ENCODE measurements at places on chromosomes 3 and 15.
A peak's percentile ranks its signal among the peaks of the same experiment; 100 is the strongest.

GRCh38 chr3:67943546-67943945 is 289.1 kb upstream of the SUCLG2 start:
- DNase-seq, result no peak

DNA sequence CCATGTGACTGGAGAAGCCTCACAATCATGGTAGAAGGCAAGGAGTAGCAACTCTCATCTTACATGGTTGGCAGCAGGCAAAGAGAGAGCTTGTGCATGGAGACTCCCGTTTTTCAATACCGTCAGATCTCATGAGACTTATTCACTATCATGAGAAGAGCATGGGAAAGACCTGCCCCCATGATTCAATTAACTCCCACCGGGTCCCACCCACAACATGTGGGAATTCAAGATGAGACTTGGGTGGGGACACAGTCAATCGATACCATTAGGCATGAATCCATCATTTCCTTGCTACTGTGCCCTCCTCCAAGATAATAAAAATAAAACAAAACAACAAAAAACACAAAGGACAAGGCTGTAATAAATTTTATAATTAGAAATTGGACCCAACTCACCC is 384.7 kb upstream of the MEIS2 start:
- DNase-seq, result no peak

DNA sequence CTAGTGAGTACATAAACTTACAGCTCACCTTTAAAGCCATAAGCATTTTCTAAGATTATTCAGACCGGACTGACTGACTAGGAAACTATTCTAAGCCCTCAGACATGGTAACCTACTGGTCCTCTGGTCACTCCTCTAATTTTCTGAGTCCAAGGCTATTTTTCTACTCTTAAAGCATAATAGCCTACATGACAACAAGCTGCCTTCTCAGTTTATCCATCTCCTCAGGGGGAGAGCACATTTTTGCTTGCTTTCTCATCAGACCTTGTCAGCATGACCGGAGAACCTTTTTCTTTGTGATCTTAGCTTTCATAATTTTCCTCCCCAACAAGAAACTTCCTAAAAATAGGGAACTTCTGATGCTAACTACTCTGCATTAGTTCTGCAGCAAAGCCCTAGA is 38.4 kb downstream of the UBP1 start:
- DNase-seq, result no peak

DNA sequence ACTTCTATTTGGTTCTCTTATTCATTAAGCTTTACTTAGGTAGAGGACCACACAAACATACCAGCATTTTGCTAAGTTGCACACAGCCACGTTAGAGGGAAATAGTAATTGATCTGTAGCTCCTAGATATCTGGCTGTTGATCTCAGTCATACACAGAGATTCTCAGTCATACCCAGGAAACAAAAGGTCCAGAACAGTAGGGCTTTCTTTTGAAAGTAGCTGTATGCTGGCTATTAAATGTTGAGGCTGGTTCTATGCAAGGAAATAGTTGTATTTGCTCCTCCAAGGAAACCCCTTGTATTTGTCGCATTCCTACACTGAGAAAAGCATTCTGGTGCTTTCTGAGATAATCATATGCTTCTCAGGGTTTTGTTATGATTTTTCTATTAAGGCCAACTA is 523.8 kb downstream of the SOX2 start:
- DNase-seq, result no peak

DNA sequence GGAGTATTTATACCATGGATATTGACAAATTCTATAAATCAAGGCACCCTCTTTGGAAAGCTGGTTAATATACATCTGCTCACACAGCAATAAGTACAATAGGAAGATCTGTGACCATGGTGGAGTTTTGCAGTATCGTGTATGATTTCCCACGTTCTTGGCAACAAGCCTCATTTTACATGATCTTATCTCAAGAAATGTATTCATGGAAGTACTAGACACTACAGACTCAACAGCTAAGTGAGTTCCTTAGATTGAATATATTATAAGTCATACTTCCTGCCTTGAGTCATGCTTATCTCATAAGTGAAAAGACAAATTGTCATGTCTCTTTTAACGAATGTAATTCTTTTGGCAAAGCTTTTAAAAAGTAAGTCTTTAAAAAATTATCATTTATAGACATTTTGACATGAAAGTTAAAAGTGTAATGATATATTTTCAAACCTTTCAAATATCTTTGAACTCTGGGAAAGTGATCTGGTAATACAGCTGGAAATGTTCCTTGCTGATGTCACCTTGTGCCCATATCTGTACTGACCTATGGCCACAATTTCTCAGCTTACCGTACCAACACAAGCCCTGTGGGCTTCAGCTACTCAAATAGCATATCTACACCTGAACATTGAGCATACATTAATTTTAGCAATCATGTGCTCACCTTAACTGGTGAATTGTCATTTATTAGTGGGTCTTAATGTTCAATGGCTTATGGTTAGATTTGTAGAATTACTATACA is 130.3 kb upstream of the TMC3 start:
- DNase-seq, result no peak

- peak; percentile 51 for DNase-seq
Observed at GRCh38 chr3:193240850-193241706, at the start of gene PLAAT1. PLAAT1 (plus strand) TSS chr3:193241222; CDS start chr3:193255651, 14,429 bp downstream.

GRCh38 chr15:35309886-35310285 is 224.8 kb upstream of the NANOGP8 start:
- no peak for DNase-seq

GRCh38 chr3:143427631-143428030 is 308.1 kb downstream of the CHST2 start:
- no peak for DNase-seq

GRCh38 chr3:32146746-32147211 is 40.4 kb downstream of the GPD1L start:
- no peak for DNase-seq

GRCh38 chr3:43786102-43786501 is 95.4 kb downstream of the ABHD5 start:
- no peak for DNase-seq

DNA sequence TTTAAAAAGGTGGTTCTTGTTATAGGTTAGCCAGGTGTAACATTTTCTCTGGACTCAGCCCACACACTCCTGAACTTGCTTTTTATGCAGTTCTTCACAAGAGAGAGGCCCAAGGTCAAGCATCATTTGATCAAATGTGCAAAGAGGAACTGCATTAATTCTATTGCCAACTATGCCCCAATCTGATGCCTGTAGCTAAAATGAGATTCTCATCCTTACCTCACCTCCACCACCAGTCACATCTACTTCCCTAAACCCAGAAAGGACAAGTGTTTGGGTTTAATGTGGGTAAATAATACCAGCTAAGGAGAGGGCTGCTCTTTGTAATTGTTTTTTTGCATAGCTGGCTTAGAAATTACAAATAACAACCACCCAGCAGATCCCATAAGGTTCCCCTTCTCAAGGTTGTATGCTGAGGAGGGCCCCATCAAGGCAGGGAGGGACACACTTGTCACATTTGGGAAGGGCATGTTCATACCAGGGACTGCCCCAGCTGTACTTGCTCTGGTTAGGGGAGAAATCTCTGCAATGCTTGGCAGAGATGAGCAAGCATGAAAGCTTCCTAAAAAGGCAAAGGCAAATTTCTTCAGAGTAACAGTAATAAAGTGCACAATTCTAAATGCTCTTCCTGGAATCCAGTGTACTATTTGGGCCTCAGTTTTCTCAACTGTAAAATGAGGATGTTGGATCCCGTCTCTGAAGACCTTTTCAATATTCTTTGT is 76.2 kb downstream of the TGFBR2 start:
- DNase-seq, result no peak

DNA sequence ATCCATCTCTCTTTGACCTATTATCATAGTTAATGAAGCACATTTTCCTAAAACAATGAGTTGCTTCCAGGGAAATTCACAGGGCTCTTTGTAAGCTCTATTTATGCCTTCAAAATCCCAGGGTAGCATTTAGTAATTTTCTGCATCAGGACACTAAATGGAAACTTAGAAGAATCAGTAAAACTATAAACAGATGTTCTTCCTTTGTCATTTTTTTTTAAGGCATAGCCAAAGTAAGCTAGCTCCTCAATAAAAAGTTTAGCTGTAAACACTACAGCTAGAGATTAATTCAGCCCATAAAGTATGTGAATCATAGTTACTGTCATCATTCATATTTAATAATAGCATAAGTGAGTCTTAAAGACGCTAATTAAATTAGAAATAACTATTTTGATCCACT is 79.3 kb downstream of the RPL22L1 start:
- DNase-seq, result no peak

DNA sequence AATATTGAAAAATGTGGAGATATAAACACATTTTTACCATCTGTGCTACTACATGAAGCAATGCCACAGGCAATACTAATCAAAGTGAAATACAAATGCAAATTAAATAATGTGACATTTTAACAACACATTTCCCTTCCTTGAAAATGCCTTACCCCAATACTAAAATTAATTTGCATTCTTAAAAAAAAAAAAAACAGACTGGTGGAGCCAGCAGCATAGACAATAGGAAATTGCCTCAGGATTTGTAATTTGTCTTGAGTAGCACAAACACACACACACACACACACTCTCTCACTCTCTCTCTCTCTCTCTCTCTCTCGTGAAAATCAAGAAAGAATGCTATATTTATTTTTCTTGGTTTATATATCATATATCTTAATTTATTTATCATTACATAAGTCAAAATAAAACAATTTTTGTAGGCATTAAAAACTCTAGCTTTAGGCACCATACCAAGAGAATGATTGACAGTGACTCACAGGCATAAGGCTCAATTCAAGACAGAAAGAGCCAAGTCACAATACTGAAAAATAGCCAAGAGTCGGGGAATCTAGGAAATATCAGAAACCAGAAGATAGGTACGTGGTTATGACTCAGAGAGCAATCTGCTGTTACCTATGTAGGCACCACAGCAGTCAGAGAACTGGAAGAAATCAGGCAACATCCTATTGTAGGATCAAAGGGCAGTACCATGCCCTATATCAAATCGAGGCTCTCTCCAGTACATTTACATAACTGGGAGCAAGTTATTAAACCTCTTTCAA is 23.0 kb downstream of the SUCNR1 start:
- DNase-seq, result no peak

- peak; percentile 25 for DNase-seq
Observed at GRCh38 chr3:56042326-56042951, 425.8 kb downstream of the ERC2 start.

DNA sequence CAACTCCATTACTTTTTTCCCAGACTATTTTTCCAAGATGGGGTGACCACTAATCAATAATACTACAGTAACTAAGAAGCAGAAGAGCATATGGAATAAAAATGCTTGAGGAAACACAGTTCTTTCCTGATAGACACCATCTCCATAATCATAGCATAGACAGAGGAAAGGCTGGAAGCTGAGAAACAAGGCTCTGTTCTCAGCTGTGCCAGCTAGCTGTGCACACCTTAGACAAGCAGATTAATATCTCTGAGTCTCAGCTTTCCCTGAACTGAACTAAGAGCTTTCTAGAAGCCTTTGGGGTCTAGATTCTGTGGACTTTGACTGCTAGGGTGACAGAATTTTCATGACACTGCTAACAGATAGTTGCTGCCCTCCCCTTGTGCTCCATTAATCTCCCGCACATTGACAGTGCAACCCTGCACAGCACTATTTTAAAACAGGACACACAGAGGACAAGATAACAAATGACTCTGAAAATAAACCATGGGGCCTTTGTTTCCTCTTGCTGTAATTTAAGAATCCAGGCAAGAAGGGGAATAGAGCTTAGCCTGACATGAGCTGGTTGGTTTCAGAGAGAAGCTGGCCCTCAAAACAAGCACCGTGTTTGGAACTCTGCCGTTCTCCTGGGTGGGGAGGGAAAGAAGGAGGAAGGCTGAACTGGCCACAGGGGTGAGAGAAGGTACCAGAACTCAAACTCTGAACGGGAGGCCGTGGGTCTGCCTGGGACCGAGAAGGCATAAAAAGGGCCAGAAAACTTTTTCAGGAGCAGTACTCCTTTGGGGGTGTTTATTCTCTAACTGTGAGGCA is 67.4 kb downstream of the ATP13A5 start:
- DNase-seq, result no peak

GRCh38 chr15:100779331-100780207 is 100.1 kb upstream of the ALDH1A3 start:
- no peak for DNase-seq

DNA sequence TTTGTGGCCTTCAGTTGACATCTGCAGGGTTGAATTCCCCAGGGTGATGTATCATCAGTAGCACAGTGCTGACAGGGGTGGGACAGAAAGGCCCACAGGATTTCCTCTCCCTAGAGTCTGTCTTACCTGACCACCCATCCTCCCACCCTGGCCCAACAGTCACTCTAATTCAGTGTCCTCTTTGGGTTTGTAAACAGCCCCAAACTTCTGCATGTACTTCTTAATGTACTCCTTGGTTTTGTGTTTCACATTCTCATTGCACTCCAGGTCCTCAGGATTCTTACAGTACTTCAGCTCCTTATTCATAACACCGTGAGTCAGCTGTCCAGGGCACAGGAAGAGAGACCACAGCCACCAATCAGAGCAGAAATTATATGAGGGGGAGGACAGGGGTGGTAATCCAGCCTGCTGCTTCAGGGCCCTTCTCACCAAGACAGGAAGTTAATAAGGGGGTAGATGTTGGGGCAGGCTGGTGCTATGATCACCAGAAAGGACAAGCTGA is 37.5 kb downstream of the NBEAL2 start:
- DNase-seq, result no peak

DNA sequence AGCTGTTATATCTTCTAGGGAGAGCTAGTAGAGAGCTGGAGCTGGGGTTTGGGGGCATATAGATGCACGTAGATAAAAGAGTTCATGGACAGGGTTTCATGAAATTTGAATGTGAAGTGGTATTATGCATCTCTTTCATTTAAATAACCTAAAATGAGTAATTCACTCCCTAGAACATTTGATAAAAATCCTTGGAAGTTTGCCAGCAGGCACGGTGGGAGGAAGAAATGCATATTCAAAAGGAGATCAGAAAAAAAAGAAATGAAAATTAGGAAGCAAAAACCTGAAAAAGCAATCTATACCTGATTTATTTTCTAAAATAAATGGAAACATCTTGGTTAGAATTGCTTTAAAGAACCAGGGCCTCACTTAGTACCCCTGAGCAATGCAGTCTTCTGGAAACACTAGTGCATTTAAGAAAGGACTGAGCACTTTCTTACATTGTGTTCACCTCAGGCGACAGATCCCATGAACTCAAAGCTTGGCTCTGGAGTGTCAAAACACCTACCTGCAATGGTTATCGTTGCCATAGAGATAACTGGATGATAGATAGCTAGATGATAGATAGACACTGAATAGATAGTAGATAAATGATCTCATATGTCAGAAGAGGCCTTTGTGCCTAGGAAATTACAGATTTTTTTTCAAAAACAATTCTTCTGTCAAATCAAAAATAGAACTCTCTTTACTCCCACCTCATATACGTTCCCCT is 458.6 kb upstream of the THRB start:
- DNase-seq, result no peak

- no peak for DNase-seq
Observed at GRCh38 chr3:126415661-126416591, 21.2 kb downstream of the CFAP100 start.

- DNase-seq, result no peak
Observed at GRCh38 chr3:13654330-13655060, 105.6 kb downstream of the FBLN2 start.

GRCh38 chr3:127206611-127207516 is 13.9 kb downstream of the PRR23E start:
- DNase-seq, result no peak

GRCh38 chr3:152909180-152909883 is 74.4 kb downstream of the P2RY1 start:
- DNase-seq, result no peak

Measured in right renal pelvis (tissue), 4 donors.